ENCODE measurements at places on chromosomes 4 and X.
A peak's percentile ranks its signal among the peaks of the same experiment; 100 is the strongest.

DNA sequence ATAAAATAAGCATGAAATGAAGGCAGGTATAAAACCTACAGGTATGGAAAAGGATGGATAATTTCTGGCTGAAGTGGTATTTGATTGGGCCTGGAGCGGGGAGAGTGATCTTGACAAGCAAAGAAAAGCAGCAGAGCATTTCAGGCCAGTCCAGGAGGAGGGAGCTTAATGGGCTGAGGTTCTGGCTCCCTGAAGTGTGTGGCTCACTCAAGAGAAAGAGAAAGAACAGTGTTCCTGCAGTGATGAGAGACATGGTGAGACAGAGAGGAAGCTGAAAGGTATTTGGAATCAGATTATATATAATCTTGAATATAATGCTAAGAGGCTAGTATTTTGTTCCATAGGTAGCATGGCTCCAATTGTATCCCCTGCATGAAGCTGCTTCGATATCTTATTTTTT is 153.5 kb downstream of the MGST2 start:
- no peak for DNase-seq

- DNase-seq = no peak
Observed at GRCh38 chr4:48141048-48141447, 7.0 kb upstream of the TXK start.

DNA sequence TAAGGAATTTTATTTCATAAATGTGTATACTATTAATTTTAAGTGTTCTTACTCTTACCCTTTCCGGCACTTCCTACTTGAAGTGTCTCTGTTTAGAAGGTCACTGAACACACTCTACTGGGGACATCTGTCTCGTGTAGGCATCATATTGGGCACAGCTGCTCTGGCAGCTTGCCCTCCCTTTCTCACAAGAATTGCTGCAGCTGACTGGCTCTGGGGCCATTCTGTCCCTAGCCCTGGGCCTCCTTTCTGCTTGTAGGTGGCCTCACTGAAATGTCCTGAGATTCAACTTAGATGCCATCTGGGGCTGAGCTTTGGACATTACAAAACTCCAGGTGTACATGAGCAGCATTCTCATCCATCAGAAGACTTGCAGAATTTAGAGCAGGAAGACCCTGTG is 49.6 kb downstream of the SMAD1 start:
- no peak for DNase-seq

DNA sequence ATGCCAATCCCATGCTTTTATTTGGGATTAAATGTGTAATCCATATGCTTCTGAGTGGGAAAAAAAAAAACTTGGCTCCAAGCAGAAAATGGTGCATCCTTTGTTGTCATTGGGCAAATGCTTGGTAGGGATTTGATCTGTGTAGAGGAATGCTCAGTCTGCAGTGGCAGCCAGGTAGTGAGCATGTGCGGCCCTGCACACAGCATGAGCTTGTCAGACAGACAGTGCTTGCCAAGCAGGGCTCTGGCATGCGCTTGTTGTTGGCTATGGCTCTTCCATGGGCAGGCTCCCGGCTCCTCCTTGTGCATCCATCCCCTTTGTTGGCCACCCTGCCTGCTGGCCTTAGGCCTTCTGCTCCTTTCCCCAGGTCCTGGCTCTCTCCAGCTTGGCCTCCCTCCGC is 130.3 kb downstream of the GPR143 start:
- DNase-seq = no peak

GRCh38 chrX:119488749-119489148 is 20.5 kb downstream of the SLC25A5 start:
- peak; percentile 39 for DNase-seq

DNA sequence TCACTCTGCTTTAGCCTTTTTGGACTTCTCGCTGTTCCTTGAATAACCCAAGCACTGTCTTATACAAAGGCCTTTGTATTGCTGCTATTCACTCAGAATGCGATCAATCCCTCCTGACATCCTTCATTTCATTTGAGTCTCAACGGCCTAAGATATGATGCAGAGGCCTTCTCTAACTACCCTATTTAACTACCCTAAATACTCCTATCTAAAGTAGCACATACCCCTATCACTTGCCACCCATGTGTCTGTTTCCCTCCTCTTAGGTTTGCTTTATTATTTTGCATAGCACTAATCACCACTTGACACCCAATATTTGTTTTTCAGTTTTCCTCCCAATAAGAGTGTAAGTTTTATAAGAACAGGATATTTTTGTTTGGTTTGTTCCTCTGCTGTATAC is 42.3 kb upstream of the ACSL4 start:
- no peak for DNase-seq

DNA sequence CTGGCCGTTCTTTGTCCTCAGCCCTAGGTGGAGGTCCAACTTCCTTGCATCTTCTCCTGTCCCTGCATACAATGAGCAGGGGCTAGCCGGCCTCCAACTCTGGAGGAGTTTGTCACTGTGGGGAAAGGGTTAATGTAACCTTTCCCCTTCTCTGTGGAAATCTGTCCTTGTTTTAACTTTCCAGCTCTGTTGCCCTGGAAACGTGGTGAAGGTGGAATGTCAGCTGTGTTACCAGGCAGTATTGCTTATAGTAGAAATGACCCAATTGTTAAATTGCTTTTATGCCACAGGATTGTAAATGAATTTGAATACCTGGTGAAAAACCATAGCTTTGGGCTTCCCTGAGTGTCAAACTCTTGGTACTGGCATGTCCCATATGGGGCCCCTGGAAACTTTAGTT is 131.6 kb upstream of the SCML1 start:
- no peak for DNase-seq

- no peak for DNase-seq
Observed at GRCh38 chrX:8091510-8091909, 79.6 kb downstream of the VCX2 start.

GRCh38 chr4:24583451-24584210 is 723 bp downstream of the DHX15 start:
- peak; percentile 54 for DNase-seq

DNA sequence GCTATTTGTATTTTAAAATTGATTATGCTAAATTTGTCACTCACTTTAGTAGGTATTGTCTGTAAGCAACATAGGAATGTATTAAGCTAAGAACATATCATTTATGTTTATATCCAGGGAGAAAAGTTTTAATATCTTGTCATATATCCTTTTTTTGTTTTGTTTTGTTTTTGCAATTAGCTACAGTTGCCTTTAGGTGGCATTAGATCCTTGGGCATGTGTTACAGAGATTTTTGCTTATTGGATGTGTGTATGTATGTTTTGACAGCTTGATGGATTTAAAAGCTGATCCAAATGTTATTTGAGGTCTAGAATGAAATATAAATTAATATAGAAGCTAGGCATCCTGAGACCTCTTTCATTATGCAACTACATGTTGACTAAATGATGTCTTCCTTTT is 36.1 kb upstream of the OTUD4 start:
- DNase-seq = no peak

GRCh38 chr4:150906987-150907633 is 108.0 kb downstream of the LRBA start:
- DNase-seq = no peak

- DNase-seq = no peak
Observed at GRCh38 chrX:63764946-63765345, 20.1 kb downstream of the ARHGEF9 start.

- no peak for DNase-seq
Observed at GRCh38 chr4:147855571-147856009, 123.7 kb downstream of the ARHGAP10 start.

DNA sequence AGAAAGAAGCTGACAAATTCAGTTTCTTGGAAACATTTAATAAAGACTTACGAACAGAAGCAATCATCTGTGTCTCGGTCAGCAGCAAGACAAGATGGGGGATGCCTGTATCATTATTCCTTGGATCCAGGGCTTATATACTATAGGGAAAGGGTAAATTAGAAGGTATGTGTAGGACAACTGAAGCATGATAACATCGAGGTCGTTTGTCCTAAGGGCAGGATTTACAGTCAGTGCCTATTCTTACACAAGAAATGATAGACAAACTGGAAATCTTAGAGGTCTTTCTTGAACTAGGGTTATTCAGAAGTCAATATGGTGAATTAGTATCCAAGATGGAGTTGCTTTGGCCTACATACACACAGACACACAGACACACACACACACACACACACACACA is 553.0 kb downstream of the STPG2 start:
- no peak for DNase-seq

GRCh38 chr4:111268769-111269414 is 646.0 kb upstream of the PITX2 start:
- DNase-seq = no peak

DNA sequence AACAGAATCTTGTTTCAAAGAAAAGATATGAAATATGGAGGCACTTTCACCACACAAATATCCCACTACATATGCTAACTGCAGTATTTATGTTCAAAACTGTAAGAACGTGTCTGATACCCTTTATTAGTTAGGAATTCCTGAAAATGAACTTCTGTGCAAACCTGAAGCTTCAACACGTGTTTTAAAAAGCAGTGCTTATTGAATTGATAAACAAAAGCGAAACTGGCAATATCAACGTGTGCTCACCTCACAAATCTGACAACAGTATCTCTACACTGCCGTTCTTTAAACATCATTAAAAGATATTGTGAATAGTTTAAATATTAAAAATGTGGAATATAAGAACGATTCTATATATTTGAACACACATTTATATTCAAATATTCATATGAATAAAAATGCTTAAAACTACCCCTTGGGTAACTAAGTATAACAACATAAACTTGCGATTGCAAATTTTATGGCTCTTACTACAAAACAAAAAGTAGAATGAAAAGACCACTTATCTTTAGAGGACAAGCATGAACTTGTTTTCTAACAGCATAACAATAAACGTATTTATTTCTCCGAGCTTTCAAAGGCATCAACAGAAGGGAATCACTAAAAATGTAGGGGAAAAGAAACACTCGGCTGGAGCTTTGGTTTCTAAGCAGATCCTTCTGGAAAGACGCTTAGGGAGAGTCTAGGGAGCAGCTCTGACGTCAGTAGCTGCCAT is at the start of gene LRP2BP:
Gene LRP2BP (minus strand): TSS at position 687 of the 718 bp plus-strand sequence. CDS start 17,738 bp downstream, outside the sequence.
- DNase-seq = no peak

GRCh38 chr4:71639380-71639779 is 144.5 kb downstream of the GC start:
- no peak for DNase-seq

GRCh38 chr4:101421386-101421785 is 74.1 kb upstream of the PPP3CA start:
- DNase-seq = no peak

- DNase-seq = no peak
Observed at GRCh38 chrX:31063114-31063513, 8.7 kb downstream of the FTHL17 start.

GRCh38 chr4:11428899-11429698 is 405 bp upstream of the HS3ST1 start:
- peak; percentile 33 for DNase-seq

DNA sequence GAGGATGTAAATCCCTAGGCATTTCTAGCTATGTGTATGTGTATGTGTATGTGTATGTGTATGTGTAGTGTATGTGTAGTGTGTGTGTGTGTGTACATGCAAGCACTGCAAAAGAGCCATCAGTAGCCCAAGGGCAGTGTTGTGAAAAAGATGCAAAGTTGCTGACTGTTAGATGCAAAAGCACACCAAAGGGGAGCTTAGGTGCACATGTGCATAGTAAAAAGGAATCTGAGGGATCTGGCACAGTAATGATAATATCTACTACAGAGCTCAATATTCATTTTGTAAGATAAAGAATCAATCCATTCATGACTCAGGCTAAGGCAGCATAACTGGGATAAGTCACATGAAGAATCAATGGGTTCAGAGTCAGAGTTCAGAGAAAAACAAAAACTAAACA is 80.2 kb downstream of the TMEM47 start:
- DNase-seq = no peak

DNA sequence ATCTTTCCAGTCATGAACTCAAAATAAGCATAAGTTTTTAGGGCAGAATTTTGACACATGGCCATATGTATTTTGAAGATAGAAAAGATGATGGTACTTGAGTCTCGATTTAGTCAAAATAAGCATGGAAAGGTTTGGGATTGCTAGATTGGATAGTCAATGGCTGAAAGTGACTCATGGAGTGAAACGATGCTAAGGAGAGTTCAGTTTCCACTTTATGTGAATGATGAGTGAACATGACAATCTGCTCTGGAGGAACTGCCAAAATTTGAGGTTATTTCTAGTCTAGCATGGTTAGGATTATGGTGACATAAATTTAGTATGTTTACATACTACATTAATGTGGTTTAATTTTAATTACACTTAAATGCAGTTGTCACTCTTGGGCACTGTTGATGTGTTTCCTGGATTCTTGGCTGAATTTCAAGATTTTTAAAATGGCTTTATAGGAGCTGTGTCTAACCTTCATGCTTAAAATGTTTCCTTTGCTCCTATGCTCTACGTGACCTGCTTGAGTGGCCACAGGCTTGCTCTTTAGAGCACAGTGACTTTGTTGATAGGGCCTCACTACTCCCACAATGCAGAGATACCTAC is 17.1 kb downstream of the DDX3X start:
- no peak for DNase-seq

GRCh38 chr4:40984051-40984450 is 230.3 kb downstream of the APBB2 start:
- DNase-seq = no peak

All from stimulated activated CD4-positive, alpha-beta T cell treated with anti-CD3 and anti-CD28 coated beads, Interleukin-2, amount 100 ng/mL, for 24 hours (primary cell).